ENCODE measurements at places on chromosomes 4 and X. TPM values are rescaled to one million over a fixed set of nuclear protein-coding genes. Genes with fewer than 3 reads are reported as not detected.

The ARMCX1 gene
- total RNA-seq: 22.4 TPM

The CFAP299 gene
- not detected for total RNA-seq

The SLIT2 gene
- total RNA-seq: 28.2 TPM

The RHOXF2 gene
- not detected for total RNA-seq

The PRAF2 gene
- total RNA-seq: 41.6 TPM

The BBS12 gene
- total RNA-seq: 2.3 TPM

The NMU gene
- total RNA-seq: not detected

The TLR2 gene
- 1.4 TPM for total RNA-seq

The GCNA gene
- 2.3 TPM for total RNA-seq
